T-helper 2 cell (primary cell): ENCODE measurements at places on chromosomes 7 and 10.

DNA sequence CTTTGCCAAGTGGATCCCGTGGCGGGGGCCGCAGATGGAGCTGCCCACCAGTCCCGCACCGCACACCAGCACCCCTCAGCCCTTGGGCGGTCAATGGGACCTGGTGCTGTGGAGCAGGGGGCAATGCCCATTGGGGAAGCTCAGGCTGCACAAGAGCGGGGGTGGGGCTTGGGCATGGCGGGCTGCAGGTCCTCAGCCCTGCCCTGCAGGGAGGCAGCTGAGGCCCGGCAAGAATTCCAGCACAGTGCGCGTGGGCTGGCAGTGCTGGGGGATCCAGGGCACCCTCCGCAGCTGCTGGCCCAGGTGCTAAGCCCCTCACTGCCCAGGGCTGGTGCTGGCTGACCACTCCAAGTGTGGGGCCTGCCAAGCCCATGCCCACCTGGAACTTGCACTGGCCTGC lies 136.2 kb upstream of the ANKRD30A start:
- no peak for DNase-seq

DNA sequence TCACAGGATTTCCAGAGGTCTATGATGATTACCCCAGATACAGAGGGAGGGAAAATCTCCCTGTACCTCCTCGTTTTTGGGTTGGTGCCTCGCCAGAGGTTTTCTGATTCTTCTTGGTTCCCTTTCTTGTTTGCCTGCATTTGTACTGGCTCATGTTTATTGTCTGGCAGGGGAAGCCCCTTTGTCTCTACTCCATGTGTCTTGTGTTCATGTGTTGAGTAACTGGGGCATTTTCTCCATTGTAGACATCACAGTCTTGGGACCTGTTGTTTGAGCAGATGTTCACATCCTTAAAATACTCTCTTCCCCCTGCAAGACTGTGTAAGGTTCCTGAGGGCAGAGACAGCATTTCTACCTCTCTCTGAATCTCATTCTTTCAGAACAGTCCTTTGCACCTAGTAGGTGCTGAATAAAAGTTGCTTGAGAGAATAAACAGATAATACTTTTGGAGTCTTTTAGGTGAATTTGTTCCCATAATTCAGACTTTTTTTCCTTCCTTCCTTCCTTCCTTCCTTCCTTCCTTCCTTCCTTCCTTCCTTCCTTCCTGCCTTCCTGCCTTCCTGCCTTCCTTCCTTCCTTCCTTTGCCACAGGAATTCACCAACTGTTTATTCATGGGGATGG lies 25.1 kb downstream of the CDK14 start:
- DNase-seq = no peak

- no peak for DNase-seq
These were observed 88.3 kb downstream of the ARMH3 start for GRCh38 chr10:101967713-101968112.

- no peak for DNase-seq
These were observed 167.3 kb upstream of the DKK1 start for GRCh38 chr10:52146766-52147165.

DNA sequence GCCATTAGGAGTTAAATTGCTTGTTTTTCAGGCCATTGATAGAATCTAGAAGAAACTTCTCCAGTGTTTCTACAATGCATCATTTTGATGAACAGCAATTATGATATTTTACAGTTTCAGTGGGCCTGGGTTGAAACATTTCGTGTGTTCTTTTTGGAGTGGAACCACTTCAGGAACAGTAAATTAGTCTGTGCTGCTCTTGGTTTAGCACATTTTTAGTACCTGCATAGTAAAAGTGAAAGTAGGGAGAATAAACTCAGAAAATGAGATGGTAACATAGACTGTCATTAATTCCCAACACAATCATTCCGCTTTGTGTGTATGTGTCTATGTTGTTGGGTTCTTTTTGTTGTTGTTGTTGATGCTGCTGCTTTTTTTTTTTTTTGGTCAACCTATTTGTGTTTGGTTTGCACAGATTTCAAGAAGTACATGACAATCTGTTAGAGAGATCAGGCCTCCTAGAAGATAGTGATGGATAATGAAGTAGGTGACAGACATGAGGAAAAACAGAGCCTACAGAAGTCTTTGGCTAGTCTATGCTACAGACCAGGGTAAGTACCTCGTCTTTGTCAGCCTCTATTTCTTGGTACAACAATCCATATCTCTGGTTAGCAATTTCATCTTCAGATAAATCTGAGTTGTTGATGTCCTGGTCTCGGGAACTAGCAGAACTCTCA lies 154.0 kb upstream of the TARP start:
- DNase-seq = no peak

DNA sequence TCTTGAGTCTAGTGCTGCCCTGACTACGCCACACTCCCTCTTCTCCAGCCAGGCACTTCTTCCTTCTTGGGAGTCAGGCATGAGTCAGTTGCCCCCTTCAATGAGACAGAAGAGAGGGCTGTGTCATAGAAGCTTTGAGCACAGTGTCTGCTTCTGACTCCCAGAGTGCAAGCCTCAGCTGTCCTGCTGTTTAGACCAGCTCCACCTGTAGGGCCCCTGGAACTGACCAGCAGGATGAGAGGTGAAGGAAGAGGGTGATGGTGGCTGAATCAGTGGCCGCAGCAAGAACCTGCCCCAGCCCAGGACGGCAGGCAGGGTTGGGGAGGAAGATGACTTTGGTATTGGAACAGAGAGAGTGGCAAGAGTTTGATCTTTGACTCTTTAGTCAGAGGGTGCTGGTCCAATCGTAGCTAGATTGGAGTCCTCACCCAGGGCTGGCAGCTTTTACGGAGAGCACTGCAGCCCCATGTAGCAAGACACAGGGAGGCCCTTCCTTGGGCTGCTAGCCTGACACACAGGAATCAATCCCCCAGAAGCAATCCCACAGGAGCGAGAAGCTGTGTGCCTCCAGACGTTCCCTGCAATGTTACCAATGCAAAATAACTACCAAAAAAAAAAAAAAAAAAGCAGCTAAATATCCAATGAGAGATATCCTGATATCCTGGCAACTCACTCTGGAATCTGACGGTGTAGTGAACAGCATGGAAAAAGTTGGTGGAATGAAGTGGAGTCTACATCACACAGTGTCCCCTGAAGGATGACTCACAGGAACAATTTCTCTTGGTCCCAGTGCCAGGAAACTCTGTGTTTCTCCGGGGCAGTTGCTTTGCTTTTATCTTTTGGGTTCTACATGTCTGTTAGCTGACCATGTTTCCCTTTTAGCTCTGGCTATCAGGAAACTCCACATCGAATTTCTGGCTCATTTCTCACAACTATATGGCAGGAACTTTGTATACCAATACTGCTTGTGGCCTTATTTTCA lies 6.9 kb downstream of the C10orf62 start:
- DNase-seq = no peak

- no peak for DNase-seq
These were observed 253.0 kb upstream of the PPP2R2D start for GRCh38 chr10:131647789-131648188.

DNA sequence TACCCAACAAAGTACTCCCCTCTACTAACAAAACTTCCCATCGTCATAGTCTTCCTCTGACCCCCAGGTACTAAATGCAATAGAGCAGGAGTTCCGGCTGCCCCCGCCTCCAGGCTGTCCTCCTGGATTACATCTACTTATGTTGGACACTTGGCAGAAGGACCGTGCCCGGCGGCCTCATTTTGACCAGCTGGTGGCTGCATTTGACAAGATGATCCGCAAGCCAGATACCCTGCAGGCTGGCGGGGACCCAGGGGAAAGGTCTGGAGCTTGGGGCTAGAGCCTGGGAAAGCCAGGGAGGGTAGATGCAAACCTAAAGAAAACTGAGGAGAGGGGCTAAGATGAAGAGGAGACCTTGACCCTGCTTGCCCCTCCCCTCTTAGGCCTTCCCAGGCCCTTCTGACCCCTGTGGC lies 15.3 kb downstream of the EPHB6 start:
- DNase-seq = no peak

DNA sequence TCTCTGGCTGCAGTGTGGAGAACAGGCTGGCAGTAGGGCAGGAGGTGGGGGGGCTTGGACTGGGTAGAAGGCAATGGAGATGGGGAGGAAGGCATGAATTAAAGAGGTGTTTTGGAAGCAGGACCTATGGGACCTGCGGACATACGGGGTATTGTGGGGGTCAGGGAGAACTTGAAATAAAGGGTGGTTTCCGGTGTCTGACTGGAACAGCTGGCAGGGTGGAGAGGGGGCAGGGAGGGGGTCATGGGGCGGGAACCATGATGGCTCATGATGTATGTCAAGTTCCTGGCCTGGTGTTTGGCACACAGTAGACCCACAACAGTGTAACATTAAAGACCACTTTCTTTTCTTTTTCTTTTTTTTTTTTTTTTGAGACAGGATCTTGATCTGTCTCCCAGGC lies 5.5 kb downstream of the LHPP start:
- DNase-seq = no peak

DNA sequence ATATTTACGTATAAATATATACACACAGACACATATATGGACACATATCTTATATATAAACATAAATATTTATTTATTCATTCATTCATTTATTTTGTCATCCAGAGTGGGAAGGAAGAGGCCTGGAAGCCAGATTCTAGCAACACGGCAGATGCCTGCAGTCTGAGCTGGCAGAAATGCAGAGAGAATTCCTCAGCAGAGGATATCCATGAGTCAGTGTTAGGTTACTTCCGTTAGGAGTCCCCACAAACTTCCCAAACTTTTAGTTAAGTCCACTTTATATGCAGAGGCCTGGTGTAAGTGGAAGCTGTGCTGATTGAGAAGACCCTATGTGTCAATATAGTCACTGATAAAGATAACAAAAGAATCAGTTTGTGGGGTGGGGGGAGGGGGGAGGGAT lies 89.6 kb downstream of the PPP1R17 start:
- DNase-seq = no peak

- no peak for DNase-seq
These were observed 29.4 kb upstream of the RAPGEF5 start for GRCh38 chr7:22386206-22386858.
